ENCODE measurements at places on chromosomes 2 and 18.

DNA sequence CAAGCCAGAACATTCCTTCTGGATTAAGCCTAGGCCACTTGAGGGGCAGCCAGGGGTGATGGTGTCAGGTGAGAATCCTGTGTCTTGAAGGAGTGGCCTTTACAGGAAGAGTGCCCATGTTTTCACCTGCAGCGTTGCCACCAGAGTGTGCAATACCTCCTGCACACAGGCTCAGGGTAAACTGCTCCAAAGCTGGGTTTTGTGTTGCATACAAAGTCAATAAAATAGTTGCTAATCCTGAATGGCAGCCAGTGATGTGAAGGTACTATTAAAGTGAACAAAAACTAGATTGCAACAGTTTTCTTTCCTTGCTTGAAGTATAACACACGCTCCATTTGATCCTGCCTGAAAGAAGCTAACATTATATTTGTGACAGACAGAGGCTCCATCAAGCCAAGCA lies 64.4 kb upstream of the NRP2 start:
- DNase-seq, result no peak

DNA sequence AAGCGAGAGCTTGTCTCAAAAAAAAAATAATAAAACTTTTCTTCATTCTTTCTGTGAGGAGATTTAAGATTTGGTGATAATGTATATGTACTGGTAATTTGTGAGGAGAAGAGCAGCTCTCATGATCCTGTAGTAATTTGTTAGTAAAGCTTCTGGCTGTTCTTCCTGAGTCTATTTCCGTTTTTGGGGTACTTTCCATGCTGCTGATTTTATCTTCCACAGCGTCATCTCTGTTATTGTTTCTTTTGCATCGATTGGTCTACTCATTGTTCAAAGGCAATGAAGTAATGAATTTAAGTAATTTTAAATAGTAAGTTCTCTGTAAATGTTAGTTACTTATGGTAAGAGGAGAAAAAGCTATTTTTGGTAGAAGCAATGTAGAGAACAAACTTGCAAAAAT lies 12.0 kb downstream of the NDUFAF7 start:
- DNase-seq, result no peak

DNA sequence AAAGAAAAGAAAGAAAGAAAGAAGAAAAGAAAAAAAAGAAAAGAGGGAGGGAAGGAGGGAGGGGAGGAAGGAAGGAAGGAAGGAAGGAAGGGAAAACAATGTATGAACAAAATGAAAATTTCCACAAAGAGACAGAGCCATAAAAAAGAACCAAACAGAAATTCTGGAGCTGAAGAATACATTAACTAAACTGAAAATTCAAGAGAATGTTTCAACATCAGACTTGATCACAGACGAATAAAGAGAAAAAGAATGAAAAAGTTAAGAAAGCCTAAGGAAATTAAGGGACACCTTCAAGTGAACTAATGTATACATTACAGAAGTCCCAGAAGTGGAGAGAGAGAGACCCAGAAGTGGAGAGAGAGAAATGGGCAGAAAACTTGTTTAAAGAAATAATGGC lies 60.9 kb upstream of the RAB6C start:
- DNase-seq, result no peak

DNA sequence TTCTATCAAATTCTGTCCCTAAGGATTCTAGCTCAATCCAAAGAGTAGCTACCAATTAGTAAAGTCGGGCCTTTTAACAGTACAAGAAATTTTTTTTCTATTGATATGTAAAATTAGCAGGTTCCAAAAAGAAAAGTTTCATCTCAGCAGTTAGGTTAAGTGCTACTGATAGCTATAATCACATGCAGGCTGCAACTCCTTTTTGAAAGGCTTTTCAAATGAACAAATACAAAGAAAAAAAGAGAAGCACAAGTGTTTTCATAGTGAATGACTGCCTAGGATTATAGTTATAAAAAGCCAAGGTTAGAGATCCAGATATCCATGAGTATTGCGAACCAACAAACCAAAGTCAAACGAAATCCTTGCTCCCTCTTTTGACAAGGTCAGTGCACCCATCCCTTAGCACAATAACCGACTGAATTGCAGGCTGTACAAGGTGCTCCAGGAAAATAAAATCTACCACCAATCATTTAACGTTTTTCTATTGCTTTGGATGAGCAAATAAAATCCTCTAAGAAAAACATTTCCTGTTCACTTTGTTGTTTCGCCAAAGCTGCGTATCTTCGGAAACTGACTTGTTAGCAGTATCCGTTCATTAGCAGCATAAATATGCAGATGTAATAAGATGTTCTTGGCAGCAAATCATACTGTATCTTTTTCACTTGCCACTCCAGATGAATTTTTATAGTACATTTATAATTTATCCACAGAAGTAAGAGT lies 100.2 kb downstream of the SRBD1 start:
- no peak for DNase-seq

GRCh38 chr2:238811293-238811692 lies 36.6 kb upstream of the TWIST2 start:
- DNase-seq, result peak; percentile 34

DNA sequence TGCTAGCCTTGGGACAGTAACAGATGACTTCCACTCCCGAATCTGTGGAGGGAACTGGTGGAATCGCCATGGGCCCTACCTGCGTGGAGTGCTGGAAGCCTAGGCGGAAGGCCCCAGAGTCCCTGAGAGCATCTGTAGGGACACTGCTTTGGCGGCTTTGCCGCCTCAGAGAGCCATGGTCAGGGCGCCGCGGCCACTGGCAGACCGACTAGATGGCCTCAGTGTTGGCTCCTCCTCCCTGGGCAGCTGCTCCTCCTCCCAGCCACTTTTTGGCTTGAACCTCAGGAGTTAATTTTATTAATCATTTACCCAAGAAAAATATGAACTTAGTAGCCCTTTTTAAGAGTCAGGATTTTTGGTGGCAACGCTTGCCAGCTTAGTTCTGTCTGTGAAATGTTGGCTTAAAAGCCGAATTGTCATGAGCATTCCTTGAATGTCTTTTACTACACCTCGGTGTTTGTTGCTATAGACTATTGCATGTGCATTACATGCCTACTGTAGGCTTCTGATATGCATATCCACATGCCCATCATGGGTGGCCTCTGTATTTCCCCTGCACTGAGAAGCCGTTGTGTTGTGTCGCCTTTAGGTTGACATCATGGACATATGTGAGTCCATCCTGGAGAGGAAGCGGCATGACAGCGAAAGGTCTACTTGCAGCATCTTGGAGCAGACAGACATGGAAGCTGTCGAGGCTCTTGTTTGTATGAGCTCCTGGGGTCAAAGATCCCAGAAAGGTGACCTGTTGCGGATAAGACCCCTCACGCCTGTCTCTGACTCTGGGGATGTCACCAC lies 2.4 kb downstream of the KLF11 start:
- DNase-seq, result no peak
